ENCODE measurements at places on chromosomes 7 and 10.
A peak's percentile ranks its signal among the peaks of the same experiment; 100 is the strongest.

GRCh38 chr10:75180592-75180991 is 30.0 kb upstream of the VDAC2 start:
- no peak for DNase-seq

GRCh38 chr10:73553761-73554160 is 37.4 kb downstream of the USP54 start:
- no peak for DNase-seq

- no peak for DNase-seq
Measured at GRCh38 chr7:44327981-44328380, 2.6 kb upstream of the CAMK2B start.

DNA sequence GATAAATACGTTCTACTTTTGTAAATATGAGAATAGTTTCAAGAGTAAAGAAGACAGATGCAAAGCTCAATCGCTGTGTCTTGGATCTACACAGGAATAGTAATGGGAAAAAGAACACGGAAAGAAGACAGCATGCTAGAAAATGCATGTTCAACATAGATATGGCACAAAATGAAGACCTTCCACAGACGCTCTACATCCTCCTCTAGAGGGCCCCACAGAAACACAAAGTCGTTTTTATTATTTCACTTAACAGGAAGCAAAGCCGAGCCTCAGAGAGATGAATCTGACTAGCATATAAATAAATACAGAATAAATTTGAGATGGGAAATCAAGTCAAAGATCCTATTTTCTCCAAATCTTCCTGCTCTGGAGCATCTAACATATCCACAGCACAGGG is 292.6 kb downstream of the PARD3 start:
- DNase-seq: no peak

DNA sequence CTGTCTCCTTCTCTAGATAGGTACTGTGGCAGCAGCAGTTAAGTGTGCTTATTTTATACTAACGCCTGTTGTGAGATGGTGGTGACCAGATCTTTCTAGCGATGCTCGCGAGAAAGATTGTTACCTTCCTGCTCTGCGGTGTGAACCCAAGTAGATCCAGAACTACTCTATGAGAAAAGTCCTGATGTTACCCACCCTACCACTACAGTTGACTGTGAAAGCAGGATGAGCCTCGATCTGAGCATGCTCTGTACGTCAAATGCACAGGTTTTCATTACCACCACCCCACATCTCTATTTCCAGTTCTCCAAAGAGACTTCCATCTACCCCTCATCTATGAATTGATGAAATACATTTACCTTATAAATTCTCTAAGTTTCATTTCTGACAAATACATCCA is 64.6 kb upstream of the KCTD7 start:
- no peak for DNase-seq

- peak; percentile 22 for DNase-seq
Measured at GRCh38 chr7:133830081-133830480, 297.1 kb upstream of the LRGUK start.

DNA sequence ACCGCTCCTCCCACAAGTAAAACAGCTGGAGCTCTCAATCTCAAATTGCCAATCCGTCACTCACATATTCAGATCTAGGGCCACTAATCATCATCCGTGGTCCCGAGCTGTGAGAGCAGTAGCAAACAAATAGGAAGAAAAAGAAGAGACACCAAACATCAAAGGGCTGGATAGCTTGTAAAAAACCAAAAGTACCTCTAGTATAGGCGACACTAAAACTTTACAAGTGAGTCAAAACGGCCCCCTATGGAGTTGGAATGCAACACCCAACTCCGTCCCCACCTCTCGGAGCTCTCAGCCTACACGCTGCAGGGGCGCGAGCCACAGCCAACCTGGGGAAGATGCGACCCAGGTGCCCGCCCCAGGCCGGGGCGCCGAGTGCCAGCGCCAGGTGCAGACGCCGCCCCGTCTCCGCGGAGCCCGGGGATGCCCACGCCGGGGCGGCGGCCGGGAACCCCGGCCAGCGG is 581 bp downstream of the FAM3C start:
- peak; percentile 38 for DNase-seq

DNA sequence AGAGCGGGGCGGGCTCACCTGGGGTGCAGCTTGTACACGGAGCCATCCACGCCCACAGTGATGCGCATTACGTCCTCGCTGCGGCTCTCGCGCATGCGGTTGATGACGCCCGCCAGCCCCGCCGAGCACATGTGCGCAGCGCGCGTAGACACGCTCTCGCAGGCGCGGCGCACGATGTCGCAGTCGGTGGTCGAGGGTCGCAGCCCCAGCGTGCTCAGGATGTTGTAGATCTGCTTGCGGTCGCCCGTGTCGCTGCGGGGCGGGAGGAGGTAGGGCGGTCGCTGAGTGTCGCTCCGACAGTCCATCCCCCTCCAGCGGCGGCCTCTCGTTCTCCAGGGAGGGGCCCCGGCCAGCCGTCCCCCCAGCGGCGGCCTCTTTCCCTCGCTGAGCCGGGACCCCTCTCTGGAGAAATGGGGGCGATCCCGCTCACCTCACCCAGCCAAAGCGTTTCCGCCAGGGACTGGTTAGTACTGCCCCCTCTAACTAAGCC is 4.4 kb upstream of the MYL7 start:
- DNase-seq: no peak

DNA sequence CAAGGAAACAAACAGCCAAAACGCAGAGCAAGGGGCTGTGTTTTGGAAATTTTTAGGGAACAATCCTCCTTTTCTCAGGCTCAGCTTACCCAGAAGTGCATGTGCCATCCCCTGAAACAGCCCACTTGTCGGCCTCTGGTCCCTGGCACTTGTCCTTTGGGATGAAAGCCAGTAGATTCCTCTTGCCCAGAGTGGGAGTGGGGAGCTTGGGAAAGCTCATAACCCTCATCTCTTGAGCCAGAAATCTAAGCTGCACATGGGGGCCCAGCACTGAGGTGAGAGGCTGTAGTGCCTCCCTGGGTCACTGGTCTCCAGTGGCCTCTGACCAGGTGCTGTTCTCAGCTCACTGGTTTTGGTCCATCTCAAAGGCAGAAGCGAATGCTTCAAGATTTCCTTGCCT is 150.3 kb downstream of the RNF216 start:
- no peak for DNase-seq

DNA sequence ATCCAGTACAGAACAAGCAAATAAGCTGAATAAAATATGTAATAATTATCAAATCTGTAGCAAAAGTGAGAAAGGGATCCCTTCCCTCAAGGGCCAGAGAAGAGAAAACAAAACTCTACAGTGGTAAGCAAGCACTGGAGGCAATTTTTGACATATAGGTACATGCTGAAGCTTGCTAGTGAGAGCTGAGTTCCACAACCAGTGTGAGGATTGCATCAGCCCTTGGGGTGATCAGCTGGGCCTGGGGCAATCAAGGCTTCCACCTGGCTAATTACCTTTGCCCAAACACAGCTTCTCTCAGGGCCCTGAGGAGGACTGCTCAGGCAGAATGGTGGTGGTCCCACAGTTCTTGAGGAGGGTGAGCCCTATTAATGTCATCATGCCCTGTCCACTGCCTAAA is 134.4 kb upstream of the DLX6 start:
- no peak for DNase-seq

- no peak for DNase-seq
Measured at GRCh38 chr10:83603708-83604107, 535.6 kb upstream of the GHITM start.

DNA sequence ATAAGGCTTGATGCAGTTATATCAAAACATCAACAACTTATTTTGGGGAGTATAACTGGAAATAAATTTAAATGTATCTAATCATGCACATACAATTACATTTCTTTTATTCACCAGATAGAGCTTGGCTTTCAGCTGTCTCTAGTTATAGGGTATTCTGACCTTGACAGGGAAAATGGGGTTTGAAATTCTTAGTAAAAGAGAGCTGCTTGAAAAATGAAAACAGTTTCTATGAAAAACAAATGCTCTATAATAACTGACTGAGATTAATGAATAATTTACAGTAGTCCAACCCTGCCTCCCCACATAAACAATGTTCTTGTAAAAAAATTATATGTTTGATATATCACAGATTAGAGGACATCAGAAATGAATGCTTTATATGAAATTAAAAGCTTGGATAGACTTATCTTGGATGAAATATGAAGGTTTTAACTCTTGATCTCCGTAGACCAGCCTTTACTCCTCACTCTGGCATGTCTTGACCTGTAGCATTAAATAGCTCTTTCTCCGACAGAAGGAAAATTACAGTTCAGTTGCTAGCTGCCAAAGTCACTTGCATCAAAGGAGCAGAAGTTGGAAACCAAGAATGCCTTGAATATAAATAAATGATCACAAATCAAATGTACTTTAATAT is 32.1 kb downstream of the VWC2 start:
- no peak for DNase-seq

- DNase-seq: no peak
Measured at GRCh38 chr10:73865459-73866442, 8.6 kb downstream of the CAMK2G start.

DNA sequence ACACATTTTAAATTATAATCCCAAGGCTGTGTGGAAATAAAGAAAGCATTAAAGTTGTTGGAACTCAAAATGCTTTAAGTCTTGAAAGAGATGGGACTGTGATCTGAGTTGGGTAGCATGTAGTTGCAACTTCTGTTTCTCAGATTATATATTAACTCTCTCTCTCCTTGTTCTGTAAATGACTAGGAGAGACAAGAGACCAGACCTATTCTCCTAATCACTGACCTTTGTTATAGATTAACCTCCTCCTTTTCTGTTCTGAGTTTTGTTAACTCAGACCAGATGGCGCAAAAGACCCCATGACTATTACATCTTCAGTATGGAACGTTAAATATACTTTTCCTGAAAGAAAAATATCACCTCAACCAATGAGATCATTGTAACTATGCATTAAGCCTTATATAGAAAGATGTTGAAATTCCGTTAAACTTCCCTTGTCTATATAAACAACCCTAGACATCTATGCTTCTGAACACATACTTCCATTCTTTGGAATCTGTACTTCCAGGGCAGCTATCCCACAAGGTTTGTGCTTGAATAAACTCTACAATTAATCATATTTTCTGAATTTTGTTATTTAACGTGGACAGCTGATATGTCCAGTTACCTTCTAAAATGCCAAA is 143.5 kb upstream of the TRIM24 start:
- DNase-seq: no peak

- DNase-seq: no peak
Measured at GRCh38 chr7:129689995-129690581, 78.6 kb downstream of the NRF1 start.

- DNase-seq: no peak
Measured at GRCh38 chr7:16755397-16755796, 1.8 kb downstream of the TSPAN13 start.

DNA sequence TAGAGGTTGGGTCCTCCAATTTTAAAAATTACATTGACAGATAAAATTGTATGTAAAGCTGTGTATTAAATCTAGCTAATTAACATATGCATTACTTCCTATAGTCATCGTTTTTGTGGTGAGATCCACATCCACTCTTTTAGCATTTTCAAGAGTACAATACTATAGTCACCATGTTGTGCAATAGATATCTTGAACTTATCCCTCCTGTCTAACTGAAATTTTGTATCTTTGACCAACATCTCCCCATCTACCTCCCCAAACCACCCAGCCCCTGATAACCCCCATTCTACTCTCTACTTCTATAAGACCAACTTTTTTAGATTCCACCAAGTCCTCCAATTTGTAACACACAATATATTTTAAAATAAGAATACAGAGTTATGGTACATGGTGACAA is 208.0 kb downstream of the RELN start:
- no peak for DNase-seq

GRCh38 chr7:103993551-103993950 is 4.1 kb upstream of the RELN start:
- DNase-seq: no peak

- no peak for DNase-seq
Measured at GRCh38 chr10:129514568-129515451, 47.8 kb downstream of the MGMT start.
